GDM1 (cell line): ENCODE measurements at places on chromosomes 6 and 20.

GRCh38 chr20:61835301-61835700 is 230.4 kb downstream of the TAF4 start:
- DNase-seq, result no peak

DNA sequence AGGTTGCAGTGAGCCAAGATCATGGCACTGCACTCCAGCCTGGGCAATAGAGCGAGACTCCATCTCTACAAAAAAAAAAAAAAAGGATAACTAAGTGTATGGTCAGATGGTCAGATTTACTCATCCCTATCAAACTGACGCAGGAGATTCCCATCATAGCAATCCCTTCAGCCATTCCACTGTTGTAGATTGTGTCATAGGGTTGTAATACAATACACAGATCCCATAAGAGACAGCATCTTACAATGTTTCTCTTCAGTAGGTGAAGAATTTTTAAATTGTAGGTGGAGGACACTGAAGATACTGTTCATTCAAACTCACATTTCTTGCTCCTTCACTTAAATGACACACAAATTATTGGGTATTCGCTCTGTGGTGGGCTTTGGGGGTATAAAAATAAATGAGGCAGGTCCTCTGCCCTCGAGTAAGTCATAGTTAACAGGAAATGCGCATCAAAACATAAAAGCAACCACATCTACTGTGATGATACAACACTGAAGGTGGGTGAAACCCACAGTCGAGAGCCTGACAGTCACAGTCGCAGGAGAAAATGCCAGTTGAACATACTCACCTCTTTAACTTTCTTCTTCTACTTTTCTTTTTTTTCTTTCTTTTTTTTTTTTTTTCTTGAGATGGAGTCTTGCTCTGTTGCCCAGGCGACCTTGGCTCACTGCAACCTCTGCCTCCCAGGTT is 205.5 kb downstream of the ZNF217 start:
- no peak for DNase-seq

DNA sequence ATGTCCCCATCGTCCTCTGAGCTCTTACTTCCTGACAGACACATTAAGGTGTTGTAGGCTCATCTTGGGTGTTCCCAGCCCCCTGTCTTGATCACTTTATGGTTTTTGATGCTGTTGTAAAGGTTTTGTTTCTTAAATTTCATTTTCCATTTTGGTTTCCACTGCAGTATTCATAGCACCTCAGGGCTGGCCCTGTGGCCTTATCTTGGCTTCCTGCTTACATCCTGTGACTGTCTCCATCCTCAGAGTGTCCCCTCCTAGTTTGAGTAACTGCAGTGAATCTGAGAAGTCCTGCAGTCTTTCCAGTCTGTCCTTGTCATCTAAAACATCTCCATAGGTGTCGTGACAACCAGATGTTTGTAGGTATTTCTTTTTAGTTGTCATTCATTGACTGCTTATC is 50.9 kb downstream of the JARID2 start:
- peak; percentile 72 for DNase-seq

DNA sequence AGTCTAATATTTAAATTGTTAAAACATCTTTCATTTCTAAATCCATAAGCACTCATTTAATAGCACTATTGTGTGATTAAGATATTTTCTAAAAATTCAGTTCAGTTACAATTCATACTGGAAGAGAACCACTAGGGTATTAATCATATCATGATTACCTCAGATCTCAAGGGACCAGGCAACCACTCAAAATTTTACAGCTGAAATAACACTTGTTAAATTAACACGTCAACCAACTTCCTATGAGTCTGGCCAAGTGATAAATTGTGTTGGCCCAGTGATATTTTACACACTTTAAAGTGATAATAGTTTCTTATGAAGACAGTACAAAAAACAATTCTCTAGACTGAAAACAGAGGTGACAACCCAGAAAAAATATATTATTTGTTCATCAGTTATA is 869.0 kb upstream of the ADGRB3 start:
- DNase-seq, result no peak

GRCh38 chr20:50903353-50904051 is 27.7 kb downstream of the ADNP start:
- no peak for DNase-seq

DNA sequence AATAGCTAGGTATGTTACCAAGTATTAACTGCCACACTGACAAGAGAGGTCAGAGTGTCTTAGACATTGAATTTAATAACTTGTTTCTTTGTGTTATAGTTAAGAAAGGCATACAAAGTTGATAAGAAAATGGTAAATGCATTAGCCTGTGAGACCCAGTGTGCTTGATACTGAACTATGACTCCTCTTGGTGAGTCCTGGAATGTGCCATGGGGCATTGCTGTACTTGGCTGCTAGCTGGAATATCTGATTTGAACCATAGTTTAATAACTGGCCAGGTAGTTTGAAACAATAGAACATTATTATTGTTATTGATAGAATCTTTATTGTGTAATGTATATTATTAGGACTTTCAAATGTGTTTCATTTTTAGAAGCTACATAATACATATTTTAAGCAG is 70.0 kb downstream of the ZFAND3 start:
- DNase-seq, result no peak

DNA sequence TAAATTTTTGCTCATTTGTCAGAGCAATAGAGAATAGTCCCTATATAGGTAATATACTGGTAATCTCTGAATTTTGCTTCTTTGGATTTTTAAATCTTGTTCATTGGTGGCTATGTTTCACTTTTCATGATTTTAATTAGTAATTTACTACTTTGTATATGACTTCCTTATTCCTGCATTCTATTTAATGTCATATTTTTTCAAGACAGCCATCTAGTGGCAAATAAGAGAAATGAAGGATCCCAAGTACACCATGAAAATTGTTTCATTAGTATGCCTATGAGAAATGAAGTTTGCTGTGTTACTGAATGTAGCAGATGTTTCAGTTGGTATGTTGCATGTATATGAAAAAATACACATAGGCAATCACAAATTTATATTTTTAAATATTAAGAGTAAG is 82.4 kb downstream of the ZNF292 start:
- DNase-seq, result no peak

DNA sequence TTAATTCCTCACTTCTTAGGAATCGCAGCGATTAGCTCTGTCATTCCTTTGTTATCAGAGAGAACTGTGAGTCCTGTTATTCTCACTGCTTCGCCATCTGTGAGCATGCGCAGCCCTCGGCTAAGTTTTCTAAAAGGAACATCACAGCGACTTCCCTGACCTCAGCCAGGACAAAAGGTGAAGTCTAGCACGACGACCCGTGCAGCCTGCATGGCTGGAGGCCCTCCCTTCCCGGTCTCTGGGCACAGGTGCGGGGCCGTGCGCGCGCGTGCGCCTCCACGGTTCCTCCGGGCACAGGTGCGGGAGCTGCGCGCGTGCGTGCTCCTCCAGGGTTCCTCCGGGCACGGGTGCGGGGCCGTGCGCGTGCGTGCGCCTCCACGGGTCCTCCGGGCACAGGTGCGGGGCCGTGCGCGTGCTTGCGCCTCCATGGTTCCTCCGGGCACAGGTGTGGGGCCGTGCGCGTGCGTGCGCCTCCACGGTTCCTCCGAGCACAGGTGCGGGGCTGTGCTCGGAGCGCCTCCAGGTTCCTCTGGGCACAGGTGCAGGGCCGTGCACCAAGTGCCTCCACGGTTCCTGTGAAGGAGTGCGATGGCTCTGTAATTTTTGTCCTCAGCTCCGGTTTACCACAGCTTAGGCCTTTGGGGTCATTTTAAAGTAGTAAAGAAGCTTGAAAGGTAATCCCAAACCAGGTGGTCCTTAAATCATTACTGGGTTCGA is 212.3 kb downstream of the ERMARD start:
- no peak for DNase-seq

DNA sequence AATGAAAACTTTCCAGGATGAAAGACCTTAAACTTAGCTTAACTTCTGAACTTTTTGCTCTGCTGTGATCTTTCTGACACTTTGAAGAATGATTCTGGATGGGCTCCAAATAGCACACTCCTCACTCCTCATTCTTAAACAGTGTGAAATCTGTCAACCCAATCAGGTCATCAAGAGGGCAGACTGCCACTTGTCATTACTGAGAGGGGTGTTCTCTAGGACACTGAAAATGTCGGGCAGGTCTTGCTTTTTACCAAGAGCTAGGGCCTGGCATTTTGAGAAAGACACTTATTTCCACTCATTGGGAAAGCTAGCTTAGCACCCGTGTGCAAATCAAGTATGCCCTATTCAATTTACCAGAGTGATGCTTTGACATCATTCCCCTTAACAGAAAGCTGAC is 122.2 kb downstream of the MTFR2 start:
- DNase-seq, result no peak

DNA sequence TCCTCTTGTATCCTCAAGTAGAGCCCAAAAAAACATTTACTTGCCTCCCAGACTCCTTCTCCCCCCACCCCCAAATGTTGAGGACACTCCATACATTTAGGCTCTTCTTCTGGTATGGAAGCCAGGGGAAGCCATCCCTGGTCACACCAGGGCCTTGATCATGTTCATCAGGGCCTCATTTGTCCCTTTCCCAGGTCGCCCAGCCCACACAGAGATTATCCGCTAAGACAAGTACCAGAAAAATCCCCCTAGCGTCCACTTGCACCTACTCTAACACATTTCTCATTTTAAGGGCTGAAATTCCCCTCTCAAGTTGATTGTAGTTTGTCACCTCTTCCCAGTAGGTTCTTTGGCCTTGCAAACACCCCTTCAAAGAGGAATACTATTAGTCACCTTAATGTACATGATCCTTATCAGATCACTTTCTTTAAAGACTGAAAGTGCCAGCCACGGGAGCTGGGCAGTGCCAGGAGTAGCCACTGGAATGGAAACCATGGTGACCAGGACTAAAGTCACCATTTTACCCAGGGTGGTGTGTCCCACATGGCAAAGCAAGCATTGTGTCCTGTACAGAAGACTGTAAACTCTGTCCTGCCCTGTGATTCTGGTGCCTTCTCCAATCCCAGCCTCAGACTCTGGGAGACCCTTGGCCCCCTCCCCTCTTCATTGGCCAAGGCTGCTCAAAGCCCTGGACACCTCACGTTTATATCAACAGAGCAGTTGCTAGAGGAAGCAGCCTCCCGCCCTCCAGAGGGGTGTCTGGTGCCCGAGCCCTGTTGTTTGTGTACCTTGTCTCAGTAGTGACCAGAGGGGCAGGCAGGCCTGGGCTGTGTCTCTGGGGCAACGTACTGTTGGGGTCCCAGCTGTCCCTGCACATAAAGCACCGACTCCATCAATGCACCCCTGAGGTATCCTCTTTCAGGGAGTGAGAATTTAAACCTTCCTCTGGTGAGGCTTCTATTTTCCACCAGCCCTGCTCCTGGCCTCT is 5.0 kb upstream of the APOBEC2 start:
- DNase-seq, result no peak

GRCh38 chr6:16419636-16420336 is 181.4 kb downstream of the GMPR start:
- DNase-seq, result no peak

DNA sequence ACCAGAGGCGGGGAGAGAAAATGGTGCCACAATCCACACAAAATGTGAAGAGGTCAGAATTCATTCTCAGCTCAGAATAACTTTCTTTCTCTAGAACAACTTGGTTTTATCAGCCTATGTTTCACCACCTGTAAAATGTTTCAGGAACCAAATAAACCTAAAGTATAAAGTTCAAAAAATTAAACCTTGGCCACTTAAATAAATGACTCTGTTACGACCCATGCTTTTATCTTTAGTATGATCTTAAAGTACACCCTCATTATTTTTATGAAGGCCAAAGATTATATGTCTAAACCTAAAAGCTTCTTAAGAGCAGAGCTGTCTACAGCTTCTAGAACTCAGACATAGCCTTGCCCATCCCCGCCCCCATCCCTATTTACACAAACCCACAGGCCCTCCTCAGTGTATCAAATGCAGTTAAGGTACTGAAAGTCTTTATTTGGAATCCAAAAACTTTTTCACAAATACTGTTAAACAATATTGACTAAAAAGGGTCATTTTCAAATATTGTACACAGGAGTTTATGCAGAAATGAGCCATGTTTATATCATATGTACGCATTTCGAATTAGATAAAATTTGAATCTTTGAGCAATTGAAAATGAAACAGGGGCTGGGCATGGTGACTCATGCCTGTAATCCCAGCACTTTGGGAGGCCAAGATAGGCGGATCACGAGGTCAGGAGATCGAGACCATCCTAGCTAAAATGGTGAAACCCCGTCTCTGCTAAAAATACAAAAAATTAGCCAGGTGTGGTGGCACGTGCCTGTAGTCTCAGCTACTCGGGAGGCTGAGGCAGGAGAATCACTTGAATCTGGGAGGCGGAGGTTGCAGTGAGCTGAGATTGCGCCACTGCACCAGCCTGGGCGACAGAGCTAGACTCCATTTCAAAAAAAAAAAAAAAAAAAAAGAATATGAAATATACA is 5.7 kb upstream of the NHSL1 start:
- DNase-seq, result no peak

- no peak for DNase-seq
Measured at GRCh38 chr6:114334237-114334636, 8.6 kb downstream of the HS3ST5 start.

DNA sequence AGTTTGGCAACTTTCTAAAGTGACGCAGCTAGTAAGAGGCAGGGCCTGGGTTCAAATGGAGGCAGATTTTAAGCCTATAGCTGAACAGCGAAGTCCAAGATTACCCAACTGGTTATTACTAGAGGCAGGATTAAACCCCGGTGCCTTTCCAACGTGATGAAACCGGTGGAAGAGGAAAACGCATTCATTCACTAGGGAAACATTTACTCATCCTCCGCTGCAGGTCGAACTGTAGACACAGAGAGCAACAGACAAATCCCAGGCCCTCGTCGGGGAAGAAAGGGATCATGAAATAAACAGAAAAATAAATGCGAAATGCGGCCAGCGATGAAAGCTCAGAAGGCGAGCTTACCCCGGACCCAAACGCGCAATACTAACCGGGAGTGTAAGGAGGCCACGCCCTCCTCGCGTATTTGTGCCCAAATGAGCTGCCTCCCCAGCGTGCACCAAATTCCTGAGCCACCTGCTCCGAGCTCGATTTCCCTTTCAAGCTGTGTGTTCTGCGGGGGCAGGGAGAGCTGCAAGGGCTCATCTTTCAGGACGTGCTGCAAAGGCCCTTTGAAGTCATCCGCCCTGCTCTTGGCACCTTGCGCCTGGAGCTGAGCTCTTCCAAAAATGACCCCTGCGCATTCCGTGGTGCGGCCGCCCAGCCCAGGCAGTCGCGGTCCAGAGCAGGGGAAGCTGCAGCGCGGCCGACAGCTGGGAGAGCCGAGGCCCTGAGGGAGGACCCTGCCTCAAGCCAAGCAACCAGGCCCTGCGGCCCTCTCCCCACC is 46.9 kb downstream of the PDYN start:
- DNase-seq, result no peak
